EH (cell line): ENCODE measurements at places on chromosomes 11 and 22.

DNA sequence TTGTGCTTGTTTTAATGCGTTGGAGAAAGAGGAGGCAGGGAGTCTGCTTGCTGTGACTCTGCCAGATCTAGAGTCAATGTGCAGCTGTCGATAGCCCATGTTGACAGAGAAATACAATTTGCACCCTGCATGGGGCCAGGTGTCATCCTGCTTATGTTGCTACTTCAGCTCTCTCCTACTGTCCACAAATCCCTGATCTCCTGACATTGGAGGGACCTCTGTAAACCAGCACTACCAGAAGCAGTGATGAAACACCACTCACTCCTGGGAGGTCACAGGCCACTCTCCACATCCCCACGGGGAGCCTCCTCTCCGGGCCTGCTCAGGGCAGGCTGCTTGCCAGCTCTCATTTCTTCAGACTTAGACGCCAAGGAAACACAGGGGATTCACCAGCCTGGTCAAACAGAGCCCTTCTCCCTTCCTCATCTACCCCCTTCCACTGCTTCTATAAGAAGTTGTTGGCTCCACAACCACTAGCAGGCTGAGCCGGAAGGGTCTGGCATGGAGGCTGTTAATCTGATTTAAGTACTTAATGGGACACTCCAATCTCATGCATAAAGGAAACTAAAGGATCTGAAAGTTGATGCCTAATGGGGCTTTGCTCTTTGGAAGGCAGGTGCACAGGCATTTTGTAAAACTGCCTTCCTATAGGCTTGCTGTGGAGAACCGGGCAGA lies 29.9 kb upstream of the CSNK2A3 start:
- no peak for DNase-seq

DNA sequence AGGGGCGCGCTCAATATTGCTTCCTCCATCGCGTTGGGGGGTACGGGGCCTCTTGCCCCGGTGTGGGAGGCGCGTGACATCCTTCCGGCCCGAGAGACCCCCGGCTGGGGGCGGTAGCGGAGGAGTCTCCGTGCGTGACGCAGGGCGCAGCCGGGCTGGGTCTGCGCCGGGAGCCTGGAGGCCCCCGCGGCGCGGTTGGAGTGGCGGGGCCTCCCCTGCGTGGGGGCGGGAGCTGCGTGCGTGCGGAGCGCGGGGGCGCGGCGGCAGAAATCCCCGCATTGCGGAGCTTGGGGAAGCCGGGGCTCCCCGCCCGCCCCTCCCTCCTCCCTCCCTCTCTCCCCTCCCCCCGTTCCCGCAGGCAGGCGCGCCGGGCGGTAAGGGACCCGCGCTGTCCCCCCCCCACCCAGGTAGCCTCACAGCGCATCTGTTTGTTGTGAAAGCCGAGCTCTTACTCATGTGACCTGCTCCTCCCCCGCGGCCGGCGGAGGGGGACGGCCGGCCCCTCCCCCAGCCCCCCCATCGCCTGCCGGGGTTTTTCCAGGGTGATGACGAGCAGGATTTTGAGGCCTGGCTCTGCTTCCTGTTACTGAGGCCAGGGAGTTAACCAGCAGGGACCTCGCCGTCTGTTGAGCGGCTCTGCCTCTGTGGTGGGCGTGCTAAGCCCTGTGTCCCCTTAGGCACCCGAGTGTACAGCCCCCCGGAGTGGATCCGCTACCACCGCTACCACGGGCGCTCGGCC lies 1.6 kb downstream of the PIM3 start:
- peak; percentile 93 for DNase-seq

DNA sequence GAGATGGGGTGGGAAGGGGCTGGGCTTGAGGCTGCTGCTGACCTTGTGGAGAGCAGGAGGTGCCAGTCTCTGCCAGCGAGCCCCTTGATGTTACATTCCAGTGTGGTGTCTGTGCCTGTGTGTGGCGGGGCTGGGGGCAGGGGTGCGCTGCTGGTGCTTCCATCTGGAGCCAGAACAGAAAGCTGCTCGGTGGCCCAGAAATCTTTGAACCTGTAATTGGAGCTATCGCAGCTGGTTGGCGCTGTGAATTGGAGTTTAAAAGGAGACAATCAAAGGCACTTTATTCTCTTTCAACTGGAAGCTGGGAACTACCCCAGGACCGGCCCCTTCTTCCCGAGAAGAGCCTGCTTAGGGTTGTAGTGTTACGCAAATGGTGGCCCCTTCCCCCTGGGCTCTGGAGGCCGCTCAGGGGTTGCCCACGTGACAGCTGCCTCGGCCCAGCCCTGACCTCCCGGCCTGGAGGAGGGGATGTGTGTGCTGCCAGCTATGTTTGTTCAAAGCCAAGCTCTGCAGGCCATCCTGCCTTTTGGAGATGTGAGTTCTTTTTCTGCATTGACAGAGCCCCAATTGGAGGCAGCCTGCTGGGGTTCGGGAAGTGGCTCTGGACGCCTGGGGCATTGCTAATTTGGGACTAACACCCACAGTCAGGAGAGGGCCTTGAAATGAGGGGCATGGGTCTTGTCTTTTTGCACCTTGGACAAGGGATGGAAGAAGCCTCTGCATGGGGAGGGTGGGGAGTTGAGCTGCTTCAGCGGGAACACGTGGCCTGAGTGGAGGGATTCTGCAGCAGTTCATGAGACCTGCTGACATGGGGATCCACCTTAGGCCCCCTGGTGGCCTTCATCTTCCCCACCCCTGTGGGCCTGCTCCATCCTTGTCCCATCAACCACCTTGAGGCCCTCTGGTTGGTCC lies 14.0 kb upstream of the ARSA start:
- peak; percentile 21 for DNase-seq

- no peak for DNase-seq
Observed at GRCh38 chr11:17611503-17612220, 64.6 kb downstream of the OTOG start.

DNA sequence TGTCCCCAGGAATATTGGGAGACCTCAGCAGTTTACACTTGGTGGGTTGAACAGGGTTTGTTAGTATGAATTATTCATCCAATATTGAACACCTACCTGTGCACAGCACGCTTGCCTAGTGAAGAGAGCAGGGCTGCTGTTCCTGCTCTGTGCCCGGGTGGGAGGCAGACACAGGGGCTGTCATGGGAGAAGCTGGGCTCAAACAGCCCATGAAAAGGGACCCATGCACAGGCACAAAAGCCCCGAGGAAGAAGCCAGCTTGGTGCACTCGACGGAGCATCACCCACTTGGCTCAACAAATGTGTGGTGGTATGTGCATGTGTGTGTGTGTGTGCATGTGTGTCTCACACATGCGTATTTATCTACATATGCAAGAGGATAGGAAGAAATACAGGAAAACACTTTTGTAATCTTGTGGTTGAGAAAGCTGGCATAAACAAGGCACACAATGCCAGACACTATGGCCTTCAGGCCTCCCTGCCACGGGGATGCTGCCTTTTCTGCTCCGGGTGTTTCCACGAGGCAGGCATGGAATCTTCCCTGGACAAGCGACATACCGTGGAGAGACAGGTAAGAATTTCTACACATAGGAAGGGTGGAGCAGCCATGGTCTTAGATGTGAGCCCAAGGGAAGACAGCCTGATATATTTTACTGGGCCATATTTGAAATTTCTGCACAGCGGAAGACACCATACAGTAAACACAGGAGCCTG lies 5.0 kb upstream of the APOBEC3A start:
- no peak for DNase-seq

GRCh38 chr11:127966821-127967220 lies 620.5 kb downstream of the ETS1 start:
- peak; percentile 32 for DNase-seq

DNA sequence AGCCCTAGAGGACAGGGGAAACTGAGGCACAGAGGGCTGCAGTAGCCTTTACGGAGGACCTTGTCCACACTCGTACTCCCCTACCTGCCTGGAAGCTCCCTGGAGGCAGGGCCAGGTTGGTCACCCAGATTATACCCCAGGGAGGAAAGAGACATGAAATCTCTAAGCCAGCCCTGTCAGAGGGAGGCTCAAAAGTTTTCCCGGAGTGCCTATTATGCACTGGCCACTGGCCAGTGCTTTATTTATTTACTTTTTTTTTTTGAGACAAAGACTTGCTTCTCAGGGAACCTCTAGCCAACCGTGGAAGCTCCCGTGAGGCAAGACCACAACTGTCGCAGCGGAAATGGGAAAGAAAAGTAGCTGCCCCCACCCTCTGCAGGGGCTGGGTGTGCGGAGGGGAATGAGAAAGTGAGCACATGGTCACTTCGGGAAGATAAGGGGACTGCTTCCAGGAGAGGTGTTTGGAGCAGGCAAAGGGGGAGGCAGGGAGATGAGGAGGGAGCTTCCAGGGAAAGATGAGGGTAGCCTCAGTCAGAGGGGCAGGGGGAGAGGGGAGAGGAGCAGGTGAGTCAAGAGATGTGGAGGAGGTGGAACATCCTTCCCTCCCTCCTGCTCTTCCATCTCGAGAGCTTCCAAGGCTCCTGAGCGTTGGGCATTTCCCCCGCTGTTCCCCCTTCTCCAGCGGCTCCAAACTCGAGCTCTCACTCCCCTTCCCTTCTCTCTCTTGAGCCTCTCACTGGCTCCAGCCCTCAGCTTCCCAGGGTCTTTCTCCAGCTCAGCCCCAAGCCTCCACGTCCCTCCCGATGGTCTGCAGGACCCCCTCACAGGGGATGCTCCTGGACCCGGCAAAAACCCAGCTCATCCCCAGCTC lies 4.3 kb downstream of the IL2RB start:
- DNase-seq: peak; percentile 38

DNA sequence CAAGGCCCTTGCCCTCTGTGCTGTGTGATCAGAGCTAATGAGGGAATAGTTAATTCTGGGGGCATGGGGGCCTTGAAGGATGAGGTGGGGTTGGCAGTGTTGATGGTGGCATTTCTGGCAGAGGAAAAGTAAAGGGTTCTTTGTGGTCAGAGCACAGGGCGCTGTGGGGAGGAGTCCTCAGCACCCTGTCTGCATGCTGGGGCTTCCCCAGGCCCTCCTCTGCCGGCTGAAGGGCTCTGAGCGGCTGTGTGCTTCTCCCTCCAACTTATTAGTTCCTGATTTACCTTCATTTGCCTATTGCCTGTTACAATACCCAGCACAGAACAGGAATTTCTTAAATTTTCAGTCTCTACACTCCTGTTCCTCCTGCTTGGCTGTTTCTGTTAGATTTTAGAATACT lies 122.8 kb downstream of the HIPK3 start:
- no peak for DNase-seq

- no peak for DNase-seq
Observed at GRCh38 chr22:42324990-42325710, 54.7 kb upstream of the TCF20 start.

DNA sequence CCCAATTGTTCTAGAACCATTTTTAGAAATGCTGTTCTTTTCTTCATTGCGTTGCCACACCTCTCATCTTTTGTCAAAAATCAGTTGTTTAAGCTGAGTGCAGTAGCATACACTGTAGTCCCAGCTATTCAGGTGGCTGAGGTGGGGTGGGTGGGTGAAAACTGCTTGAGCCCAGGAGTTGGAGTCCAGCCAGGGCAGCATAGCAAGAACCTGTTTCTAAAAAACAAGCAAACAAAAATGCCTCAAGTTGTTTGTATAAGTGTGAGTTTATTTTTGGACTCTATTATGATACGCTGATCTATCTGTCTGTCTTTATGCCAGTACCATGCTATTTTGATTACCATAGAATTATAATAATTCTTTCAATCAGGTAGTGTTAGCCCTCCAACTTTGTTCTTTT lies 62.5 kb upstream of the RRM1 start:
- DNase-seq: no peak

- peak; percentile 65 for DNase-seq
Observed at GRCh38 chr11:115324581-115325432, 179.4 kb downstream of the CADM1 start.

GRCh38 chr11:69512136-69512535 lies 30.7 kb downstream of the LINC01488 start:
- no peak for DNase-seq

GRCh38 chr22:41596776-41597634 lies 7.4 kb upstream of the PMM1 start:
- peak; percentile 63 for DNase-seq

- no peak for DNase-seq
Observed at GRCh38 chr11:70049045-70049444, 29.1 kb upstream of the ANO1 start.

GRCh38 chr11:17145972-17146371 lies 61.8 kb downstream of the PIK3C2A start:
- DNase-seq: no peak

- DNase-seq: no peak
Observed at GRCh38 chr11:114275280-114275679, 20.9 kb upstream of the NNMT start.

- no peak for DNase-seq
Observed at GRCh38 chr22:31881865-31882264, 62.5 kb upstream of the YWHAH start.

GRCh38 chr11:128450882-128451651 lies 136.3 kb downstream of the ETS1 start:
- DNase-seq: no peak

DNA sequence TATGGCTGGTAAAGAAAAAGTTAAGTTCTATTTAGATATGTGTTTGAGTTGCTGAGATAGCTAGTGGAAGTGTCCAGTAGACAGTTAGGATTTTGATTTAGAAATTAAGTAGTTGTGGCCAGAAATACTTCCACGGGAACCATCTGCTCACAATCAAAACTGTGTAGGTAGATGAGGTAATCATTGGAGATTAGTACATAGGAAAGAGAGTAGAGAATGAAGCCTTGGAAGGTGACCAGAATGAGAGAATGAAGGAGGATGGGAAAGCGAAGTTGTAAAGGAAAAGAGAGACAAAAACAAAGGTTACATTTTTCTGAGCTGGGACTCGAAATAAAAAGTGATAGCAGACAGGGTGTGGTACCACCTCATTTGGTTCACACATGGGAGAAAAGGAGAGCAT lies 296.9 kb upstream of the SORL1-AS1 start:
- DNase-seq: no peak
